GM04504 (cell line): ENCODE measurements at places on chromosomes 16 and 17.

DNA sequence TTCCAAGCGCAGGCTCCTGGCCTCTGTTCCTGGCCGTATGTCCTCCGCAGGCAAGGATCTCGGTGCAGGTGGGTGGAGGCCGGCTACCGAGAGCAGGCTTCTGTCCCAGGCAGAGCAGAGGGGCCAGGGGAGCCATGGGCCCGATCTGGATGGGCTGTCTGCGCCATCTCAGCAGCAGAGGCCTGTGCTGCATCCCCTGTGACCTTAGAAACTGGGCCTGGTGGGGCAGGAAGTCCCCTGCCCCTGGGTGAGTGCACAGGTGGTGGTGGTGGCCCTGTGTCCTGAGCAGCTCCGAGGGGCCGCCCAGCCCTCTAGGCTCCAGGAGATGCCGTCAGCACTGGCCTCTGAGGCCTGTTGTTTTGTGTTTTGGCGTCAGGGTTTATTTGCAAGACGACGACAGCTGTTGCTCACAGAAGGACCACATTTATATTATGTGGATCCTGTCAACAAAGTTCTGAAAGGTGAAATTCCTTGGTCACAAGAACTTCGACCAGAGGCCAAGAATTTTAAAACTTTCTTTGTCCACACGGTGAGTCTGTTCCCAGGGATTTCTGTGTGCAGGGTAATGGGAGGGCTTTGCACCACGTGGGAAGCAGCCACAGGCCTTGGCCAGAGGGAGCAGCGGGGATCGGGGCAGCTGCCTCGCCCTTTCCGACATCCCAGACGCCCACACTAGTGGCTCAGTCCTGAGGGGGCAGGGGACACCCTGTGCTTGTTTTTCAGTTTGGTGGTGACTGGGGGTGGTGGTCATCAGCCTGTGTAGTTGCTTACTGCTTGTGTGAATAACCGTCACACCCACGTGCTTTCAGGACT lies 59.1 kb downstream of the PDPK1 start:
- DNase-seq: no peak

DNA sequence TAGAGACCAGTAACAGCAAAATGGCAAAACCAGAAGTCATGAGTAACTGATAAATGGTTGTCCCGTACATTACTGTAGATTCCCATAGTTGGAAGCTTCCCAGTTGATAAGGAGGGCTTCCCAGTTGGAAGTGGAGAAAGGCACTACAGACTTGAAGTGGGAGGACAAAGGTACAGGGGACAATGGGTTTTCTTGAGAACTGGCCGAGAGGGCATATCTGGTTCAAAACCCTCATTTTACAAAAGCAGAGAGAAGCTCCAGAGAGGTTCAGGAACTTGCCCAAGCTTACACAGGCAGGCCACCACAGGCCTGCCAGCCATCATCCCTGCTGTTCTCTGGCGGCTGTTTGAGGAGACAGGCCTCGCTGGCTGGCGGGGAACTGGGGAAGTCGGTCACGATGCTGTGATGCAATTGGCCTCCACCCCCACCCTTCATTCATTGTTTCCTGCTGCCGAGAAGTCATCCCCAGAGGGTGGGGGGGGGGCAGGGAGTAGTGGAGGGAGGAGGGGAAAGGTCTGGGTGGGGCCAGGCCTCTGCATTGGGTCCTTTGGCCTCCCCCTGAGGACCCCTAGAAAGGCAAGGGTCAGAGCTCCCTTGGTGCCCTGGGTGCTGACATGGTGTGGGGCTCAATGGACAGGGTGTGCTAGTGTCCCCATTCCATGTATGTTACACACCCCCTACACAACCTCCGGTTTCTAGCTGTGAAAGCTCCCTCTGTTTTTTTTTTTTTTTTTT lies 3.0 kb downstream of the UBALD2 start:
- DNase-seq: peak; percentile 53

GRCh38 chr17:7046127-7046724 lies 2.3 kb upstream of the SLC16A11 start:
- DNase-seq: no peak

GRCh38 chr17:78226759-78227454 lies 4.5 kb upstream of the TMEM235 start:
- DNase-seq: no peak

DNA sequence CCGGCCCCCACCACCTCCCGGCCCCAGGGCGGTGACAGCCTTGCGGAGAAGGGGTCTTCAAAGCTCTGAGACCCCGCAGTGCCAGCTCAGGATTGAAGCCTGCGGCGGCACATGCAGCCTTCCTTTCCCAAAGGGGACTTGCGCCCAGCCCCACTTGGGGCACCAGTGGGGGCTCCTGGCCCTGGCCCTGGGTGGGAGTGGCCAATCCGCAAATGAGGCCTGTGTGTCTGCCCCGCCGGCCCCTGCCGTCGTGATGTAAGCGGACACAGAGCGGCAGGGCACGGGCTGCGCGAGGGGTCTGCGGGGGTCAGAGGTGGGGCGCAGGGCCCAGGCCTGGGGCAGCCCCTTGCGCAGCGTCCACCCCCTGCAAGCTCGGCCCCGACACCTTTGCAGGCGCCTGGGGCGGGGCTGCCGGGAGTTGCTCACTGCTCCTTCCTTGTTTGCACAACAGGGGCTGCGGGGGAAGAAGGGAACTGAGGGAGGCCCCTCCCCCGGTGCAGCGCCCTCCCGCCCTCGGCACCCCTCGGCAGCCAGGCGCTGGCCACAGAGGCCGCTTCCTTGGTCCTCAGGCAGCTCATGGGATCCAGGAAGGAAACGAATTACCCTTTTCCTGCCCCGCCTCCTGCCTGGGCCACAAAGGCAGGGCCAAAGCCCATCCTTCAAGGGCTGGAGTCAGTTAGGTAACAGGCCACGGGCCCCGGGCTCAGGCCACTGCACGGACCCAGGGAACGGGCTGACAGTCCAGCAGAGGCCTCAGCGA lies 2.9 kb downstream of the SLC16A3 start:
- no peak for DNase-seq

DNA sequence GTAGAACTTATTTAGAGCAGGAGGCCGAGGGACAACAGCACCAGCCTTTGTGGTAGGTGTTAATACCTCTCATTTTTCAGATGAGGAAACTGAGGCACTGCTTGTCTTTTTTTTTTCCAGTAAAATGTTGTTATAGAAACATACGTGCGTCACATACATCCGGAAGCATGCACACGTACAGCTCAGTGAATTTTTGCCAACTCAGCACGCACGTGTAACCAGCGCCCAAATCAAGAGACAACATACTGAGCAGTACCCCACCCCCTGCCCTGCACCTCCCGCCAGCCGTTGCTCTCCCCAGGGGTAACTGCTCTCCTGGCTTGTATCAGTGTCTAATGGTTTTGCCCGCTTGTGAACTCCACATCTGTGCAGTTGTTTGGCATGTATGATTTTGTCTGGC lies 92.0 kb downstream of the CMIP start:
- no peak for DNase-seq

DNA sequence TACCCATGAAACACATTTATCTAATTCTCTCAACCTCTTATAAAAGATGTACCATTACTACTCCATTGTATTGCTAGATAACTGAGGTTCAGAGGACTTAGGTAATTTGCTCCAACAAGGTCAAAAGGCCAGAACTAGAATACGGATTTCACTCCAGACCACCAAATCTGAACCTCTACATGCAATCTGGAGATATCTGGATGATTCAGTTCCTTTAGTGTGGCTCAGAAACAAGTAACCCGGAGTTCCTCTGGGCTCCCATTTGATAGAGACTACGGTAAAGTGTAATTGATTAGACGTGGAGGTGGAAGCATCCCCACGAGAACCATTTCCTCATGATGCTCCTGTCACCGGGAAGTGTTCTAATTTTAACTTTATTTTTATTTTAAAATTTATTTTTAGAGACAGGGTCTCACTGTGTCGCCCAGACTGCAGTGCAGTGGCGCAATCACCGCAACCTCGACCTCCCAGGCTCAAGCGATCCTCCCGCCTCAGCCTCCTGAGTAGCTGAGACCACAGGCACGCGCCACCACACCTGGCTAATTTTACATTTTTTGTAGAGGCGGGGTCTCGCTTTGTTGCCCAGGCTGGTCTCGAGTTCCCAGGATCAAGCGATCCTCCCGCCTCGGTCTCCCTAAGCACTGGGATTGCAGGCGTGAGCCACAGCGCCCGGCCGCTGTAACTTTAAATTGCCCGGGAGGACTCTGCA lies 608 bp upstream of the COX10 start:
- no peak for DNase-seq

GRCh38 chr16:12629271-12629670 lies 174.4 kb downstream of the CPPED1 start:
- no peak for DNase-seq

DNA sequence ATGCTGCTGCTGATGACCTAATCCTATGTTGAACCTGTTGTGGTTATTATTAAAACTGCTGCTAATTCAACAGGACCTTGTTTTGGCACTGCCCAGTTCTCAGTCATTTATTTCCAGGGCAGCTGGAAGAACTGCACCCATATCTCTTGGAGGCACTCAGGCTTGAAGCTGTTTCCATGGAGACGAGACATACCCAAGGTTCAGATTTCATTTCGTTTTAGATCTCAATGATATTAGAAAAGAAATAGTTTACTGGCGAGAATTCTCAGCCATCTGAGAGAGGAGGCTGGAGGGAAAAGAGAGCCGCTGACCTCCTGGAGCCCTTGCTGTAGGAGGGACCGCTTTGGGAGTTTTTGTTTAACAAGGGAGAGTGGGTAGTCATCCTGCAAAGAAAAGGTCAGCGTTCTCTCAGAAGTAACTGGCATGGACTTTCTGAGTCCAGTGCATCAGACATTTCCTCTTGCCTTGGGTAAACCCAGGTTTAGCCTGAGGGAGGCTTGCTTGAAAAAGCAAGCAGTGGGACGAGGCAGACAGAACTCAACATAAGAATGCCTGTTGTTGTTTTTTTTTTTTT lies 75.4 kb downstream of the YPEL2 start:
- no peak for DNase-seq
